ENCODE measurements at places on chromosomes 5 and 9.

DNA sequence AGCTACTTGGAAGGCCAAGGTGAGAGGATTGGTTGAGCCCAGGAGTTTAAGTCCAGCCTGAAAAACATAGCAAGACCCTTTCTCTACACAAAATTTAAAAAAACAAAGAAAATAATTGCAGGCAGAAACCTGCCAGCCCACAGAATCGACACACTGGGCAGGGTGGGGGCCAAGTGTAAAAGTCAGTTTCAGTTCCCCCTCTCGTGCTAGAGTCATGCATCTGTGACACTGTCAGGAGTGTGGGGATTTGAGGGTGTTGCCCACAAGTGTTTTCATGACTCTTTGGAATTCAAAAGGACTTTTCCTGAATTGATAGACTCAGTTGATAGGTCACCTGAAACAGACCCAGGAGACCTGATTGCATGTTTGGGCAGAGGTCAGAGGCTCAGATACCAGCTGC lies 47.6 kb downstream of the PRRC2B start:
- DNase-seq, result no peak

DNA sequence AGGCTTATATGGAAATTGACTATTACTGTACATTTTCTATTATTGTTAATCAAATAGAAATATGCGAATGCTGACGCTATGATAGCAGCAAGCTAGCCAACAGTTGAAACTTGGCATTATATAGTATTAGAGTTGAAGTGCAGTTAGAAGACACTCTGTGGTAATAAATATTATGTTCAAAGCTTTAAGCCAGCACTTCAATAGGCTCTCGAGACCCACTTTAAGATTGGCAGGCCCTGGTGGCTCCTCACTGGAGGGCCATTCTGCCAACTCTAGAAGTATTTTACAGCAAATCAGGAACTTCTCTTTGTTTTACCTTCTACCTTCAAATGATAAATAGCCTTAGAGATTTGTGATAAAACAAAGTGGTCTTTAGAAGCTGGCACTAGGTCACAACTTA lies 2029.0 kb upstream of the WWC1 start:
- no peak for DNase-seq

GRCh38 chr9:122350577-122351355 lies 20.1 kb upstream of the PTGS1 start:
- no peak for DNase-seq

DNA sequence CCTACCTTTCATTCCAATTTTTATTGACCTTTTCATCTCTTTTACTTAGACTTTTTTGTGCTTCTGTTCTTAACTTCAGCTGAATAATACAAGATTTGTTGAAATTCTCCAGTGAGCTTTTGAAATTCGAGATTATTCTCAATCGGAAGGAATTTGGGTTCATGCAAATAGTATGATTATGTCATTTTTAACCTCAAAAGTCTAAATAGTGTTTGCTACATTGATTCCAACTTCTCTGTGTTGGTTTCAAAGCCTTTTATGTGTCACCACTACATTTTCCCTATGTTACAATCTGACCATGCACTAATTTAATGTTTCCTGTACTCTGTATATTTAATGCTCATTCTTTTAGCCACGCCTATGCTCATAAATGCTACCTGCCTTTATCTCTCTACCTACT lies 44.1 kb downstream of the VPS13A start:
- DNase-seq, result no peak

DNA sequence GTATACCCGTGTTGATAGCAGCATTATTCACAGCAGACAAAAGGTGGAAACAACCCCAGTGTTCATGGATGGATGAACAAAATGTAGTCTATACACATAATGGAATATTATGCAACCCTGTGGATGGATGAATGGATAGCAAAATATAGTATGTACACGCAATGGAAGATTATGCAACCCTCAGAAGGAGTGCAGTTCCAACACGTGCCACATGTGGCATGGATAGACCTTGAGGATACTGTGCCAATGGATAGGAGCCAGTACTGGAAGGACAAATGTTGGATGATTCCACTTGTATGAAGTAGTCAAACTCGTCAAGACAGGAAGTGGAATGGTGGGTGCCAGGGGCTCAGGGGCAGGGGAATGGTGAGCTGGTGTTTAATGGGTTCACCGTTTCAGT lies 44.9 kb downstream of the PLEKHG4B start:
- no peak for DNase-seq

- DNase-seq, result no peak
Observed at GRCh38 chr9:37787059-37787458, 2.2 kb upstream of the EXOSC3 start.

- DNase-seq, result no peak
Observed at GRCh38 chr9:113678859-113679256, 197.3 kb upstream of the ZNF618 start.

DNA sequence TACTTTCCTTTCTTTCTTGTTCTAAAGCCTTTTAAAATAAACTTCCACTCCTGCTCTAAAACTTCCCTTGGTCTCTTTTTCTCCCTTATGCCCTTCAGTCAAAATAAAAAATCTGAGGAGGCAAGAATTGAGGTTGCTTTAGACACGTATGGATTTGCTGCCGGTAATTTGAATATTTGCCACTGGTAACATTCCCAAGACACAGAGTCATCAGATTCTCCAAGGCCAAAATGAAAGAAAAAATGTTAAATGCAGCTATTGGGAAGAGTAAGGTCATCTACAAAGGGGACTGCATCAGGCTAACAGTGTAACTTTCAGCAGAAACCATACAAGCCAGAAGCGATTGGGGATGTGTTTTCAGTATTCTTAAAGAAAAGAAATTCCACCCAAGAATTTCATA lies 311.1 kb downstream of the CDH18 start:
- no peak for DNase-seq

- DNase-seq, result no peak
Observed at GRCh38 chr5:103166706-103167105, 46.6 kb downstream of the PPIP5K2 start.

- DNase-seq, result no peak
Observed at GRCh38 chr5:167759057-167759821, 532.2 kb upstream of the WWC1 start.

DNA sequence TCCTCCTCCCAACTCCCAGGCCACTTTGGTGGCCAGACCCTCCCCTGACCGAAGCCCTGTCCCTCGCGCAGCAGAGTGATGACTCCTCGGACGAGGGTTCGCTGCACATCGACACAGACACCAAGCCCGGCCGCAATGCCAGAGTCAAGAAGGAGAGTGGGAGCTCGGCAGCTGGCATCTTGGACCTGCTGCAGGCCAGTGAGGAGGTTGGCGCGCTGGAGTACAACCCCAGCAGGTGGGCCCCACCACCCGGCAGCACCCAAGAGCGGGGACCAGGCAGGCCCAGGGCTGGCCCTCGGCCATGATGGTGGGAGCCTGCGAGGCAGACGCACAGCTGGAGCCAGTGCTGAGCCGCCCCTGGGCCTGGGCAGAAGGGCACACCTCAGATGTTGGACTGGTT lies 90.6 kb downstream of the PHF2 start:
- DNase-seq, result no peak

DNA sequence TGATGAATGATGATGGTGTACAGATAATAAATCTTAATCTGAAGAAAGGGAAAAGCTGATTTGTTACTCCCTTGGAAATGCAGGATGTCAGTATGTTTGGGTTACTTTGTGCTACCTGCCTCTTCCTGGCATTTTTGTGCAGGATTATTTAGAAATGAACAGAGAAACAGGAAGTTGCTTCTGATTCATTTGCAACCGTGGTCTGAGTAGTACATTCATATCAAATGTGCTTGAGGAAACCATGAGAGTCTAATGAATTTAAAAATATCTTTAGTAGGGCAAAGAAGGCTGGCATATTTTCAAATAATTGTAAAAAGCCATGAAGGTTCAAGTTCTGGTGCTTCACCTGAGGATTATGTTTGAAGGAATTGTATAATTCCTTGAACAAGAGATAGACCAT lies 391.6 kb downstream of the TMEM161B start:
- no peak for DNase-seq

DNA sequence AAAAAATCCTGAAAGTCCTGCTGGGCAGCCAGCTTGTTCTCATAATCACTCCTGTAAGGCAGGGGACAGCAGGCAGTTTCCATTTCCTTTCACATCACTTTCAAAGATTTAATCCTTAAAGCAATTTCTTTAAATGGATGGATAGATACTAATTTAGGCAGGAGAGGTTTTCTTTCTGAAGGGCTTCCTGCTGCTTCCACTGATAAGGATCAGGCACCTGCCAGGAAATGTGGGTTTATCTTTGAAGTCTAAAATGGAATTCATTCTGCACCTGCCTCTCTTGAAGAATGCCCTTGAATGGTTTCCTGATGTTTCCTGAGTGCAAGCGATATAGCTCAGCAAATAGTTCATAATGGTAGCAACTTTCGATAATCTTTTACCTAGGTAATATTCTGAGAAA lies 64.5 kb downstream of the STARD4 start:
- no peak for DNase-seq

GRCh38 chr9:72352911-72353388 lies 12.1 kb downstream of the ZFAND5 start:
- DNase-seq, result no peak

GRCh38 chr5:177370488-177371119 lies 12.9 kb downstream of the RGS14 start:
- DNase-seq, result no peak

DNA sequence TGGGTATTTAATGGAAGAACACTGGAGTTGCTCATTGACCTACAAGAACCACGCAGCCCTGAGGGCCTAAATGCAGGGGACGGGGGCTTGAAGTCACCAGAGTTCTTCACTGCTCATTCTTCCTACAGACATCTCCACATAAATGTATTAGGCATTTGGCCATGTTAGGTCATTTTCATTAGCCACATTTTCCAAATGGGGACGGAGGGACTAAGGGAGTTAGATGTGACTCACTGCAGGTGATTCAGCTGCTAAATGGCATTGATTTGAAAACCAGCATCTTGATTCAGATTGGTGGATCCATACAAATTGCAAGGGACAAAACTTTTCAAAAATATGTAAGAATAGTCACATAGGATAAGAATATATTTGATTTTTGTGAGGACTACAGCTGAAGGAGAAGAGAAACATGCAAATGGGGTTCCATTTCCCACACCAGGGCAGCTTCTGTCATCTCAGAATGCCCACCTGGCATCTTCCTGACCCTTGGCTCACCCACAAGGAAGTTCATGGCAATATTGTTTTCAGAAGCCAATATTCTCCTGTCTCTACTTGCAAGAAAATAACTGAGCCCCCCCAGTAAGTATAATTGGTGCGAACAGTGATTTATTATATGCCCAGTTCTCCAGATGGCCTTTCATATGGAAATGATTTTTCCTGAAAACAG lies 264.8 kb downstream of the DOCK8 start:
- DNase-seq, result no peak

DNA sequence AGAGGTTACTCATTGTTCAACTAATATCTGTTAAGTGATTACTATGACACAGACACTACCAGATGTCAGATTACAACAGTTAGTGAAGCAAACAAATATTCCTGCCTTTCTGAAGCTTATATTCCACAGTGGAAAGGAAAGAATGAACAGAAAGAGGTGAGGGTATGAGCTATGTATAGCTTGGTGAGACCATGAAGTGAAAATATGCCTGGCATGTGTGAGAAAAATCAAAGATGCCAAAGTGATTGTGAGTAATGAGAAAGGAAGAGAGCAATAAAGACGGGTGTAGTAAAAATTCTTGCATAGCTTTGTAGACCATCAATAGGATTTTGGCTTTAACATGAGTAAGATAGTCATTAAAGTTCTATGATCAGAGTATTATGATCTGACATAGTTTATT lies 734.5 kb upstream of the NUDT12 start:
- DNase-seq, result no peak

DNA sequence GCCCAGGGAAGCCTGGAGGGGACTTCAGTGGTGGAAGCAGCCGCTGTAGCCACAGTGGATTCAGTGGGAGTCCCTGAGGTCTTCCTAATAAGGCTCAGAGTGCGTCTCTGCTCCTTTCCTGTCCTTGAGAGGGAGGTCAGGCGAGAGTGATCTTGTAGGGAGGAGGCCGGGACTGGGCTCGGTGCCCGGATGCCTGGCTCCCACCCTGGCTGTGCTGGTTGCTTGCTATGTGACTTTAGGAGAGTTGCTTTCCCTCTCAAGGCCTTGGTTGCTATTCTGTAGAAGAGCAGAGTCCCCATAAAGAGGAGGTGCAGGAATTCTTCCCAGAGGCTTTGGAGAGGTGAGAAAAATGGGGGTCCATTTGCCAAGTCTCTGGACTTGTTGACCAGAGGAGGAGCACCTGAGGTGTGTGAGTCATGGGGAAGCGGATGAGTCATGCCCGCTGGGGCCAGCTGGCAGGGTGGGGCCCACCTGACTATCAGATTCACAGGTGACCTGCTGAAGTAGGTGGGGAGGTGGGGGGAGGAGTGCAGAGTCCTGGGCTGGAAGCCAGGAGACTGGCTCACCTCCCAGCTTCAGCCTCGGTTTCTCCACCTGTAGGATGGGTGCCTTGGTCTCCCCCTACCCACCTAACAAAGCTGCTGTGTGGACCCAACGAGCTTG lies 13.8 kb downstream of the GSN start:
- no peak for DNase-seq

- DNase-seq, result no peak
Observed at GRCh38 chr5:146103594-146103993, 1.8 kb downstream of the PLAC8L1 start.

DNA sequence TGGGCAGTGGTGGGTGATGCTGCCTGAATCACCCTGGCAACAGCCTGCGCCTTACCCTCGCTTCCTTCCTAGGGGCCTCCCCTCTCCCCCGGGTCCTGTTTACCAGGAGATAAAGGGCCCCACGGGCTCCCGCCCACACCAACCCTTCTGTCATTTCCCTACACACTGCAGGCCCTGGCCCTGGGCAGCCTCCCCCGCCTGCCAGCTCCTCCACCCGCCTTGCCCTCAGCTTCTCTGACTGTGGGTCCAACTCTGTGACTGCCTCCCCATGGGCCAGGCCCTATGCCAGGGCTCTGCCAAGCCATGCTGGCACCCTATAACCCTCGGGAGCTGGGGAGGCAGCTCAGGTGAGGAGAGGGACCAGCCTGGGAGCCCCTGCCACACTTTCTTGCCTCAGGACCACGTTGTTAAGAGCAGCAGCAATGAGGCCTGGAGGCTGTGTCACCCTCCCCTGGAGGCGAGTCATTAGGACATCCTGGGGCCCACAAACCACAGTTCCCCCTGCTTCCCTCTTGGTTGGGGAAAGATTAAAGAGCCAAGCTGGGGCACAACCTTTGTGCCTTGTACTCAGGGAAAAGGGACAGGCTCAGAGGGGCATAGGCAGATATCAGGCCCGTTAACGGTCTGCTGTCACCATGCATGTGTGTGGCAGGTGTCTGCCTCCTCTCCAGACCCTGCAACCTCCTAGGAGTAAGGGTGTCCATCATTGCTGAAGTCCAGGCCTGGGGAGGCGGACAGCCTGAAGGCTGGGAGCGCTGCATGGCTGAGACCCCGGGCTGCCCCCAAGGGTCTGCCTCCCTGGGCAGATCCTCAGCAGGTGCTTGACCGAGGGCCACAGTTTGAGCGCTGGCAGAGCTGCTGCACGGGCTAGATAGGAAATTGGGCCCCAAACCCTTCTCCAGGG lies 2.8 kb downstream of the MGAT4B start:
- peak; percentile 94 for DNase-seq

GRCh38 chr5:33299621-33300208 lies 141.1 kb upstream of the TARS1 start:
- DNase-seq, result no peak

GRCh38 chr9:79409182-79409823 lies 162.5 kb upstream of the TLE4 start:
- DNase-seq, result no peak

All from vagina (tissue), 2 donors.